ENCODE measurements at places on chromosomes 3 and 15. TPM values are rescaled to one million over a fixed set of nuclear protein-coding genes. Genes with fewer than 3 reads are reported as not detected.

- DNase-seq, result peak; percentile 58
Observed at GRCh38 chr3:156792945-156793344, 33.2 kb upstream of the LEKR1 start.

GRCh38 chr15:42021593-42021992, 751 bp upstream of the PLA2G4E start:
- no peak for DNase-seq

DNA sequence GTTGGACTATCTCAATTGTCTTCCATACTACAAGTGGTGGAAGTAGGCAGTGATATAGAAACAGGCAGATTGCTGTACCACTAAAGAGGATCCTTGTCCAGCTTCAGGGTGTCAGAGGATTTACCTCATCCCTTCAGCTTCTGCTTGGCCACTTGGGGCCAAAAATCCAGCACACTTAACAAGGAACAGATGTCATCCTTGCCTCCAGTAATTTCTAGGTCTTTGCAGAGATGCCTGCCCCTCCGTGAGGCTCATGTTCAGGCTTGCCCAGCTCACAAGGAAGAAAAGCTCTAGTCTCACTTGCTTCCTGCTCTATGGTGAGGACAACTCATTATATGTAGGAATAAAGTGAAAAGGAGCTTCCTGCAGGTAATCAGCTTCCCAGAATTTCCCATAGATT, 510.3 kb downstream of the EPHA3 start:
- no peak for DNase-seq

DNA sequence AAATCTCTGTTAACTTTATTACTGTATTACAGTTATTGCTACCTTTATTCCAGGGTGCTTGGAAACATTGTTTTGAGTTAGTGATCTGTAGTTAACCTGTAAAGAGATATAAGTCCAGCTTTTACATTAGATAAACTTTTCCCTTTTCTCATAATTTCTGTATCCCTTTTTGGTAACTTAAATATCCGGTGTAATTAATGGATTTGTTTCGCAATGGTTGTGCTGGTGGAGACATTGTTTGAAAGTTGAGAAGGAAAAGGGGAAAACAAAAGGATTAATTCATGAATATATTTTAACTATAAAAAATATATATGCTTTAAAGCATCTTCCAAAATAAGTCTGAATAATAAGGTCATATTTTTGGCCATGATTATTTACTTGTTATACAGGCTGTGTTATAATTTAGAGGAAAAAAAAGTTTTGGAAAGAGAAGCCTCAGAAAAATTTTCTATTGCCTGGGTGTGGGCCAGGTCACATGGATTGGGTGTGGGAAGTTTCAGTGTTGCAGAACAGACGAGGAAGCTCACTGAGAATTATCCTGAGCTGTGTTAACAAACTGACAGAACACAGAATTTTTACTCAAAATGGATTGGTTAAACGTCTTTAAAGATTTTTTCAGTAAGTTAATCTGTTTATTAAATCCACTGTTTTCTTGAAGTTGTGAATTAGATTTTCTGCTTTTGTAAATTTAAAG, 27.7 kb upstream of the IL20RB start:
- no peak for DNase-seq

GRCh38 chr3:30681649-30682211, 75.3 kb downstream of the TGFBR2 start:
- DNase-seq, result no peak

HDC gene
- not detected for total RNA-seq

ZNF639 gene
- 36.3 TPM for total RNA-seq

GRCh38 chr15:75696311-75696720, 16.3 kb downstream of the CSPG4 start:
- DNase-seq, result no peak

ERICH6 gene
- total RNA-seq, result 0.21 TPM

SECISBP2L gene
- 28.3 TPM for total RNA-seq

DNA sequence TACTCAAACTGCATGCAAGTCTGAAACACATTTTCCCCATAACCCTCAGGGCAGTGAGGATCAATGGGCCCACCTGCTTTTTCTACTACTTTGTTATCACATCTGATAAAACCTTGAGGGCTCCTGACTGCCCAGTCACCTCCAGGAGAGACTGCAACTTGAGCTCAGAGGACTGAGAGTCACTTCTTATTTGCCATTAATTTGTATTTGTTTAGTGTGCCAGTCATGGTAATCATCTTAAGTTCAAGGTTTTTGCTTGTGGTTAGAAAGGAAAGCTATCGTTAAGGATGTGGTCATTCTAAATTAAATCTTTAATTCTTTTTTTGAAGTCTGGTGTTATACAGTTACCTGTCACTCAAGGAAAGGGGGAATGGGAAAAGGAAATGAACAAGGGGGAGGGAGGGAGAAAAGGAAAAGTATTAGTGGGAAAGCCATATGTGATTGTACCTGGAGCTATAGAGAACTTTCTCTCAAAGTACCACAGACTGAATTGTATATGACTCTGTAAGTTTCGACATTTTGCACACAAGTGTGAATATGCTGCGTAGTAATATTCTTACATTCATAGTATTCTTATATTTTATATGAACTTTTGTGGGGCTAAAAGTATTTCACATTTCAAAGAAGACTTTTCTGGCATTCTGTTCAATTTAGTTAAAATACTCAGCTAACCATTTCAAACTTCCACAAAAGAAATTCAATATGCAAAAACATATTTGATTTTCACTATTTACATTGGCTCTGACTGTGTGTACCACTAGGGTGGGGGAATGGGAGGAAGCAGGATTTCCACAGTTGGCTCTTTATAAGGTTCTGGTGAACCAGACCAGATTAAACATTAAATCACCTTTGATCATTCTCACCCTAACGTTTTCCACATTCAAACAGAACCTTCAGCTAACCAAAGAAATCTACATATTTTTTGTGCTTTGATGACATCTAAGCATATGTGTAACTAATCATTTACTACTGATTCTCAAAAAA, 166.5 kb upstream of the ATP11B start:
- DNase-seq, result no peak

DNA sequence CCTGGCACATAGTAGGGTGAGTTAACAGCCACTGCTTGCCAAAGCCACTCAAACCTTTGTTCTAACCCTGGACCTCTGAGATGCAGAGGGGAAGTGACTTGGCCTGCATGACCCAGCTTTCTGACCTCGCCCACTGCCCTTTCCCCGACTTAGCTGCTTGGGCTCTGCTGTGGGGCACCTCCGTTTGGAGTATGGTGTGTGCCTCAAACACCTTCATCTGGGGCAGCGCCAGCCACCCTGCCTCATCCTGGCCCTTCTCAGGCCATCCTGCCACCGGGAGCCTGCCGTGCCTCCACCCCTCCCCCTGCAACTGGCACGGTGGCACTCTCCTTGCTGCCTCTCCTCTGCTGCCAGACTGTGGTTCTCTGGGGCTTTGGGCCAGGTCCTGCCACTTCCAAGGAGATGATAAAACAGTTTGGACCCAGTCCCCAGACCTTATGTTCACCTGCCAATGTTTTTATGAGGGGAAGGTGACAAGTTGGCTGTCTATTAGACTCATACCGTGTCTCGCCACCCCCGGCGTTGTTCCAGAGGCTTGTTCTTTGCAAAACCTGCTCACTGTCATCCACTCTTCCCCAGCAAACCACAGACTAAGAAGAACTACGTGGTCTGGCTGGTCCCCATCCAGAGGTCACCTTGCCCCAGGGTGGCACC, 32.2 kb downstream of the SLC6A6 start:
- DNase-seq, result no peak

- no peak for DNase-seq
Observed at GRCh38 chr3:164458986-164459385, 619.3 kb downstream of the SI start.

SLC9C1 gene
- total RNA-seq, result not detected
